WERI-Rb-1 (cell line): ENCODE measurements at places on chromosomes 5 and 9.

DNA sequence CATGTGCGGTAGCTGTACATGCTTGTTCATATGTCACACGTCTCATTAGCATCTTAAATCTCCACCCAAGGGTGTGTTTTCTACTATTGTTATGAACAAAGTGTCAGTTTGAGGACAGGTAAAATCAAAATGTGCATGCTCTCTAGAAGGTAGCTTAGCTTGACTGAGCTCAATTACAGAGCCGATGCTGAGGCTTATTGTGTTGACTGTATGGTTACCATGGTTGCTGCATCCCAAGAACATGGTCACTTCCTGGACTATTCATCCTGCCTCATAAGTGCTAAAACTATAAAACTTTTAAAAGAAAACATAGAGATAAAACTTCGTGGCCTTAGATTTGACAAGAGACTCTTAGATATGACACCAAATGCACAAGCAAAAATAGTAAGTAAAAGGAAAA, 426.1 kb upstream of the CTNND2 start:
- no peak for DNase-seq

GRCh38 chr5:163434401-163434866, 3.0 kb upstream of the CCNG1 start:
- no peak for DNase-seq

DNA sequence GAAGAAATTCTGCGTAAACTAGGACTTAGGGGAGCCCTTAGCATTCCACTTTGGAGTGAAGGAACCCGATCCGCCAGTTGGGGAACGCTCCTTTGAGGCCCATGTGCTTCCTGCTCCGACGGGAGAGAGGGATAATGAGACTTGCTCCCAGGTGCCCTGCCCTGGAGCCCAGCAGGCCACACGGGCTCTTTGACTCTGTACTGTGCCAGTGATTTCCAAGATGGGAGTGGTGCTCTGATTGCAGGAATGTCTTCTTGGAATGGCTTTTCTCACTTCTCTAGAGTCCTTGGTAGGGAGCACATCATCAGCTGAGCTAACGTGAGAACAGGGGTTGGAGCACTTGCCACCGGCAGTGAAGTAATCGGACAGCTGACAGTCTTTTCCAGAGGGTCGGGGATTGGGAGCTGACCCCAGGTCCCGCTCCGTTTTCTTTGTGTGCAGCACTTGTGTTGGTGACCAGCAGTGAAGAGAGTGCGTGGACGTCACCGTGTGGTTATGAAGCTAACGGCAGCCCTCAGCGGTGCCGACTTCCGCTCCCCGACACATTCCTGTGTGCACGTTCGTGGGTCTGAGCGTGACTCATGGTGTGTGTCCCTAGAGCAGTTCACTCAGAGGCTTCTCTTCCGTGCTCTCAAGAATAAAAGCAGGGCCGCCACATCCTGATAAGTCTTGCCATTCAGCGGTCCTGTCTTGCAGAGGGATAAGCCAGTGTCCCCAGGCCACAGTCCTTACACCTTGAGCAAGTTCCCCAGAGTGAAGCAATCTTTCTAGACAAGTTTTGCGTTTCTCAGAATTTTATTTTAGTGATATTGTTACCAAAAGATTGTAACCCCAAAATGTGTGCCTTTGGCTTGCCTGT, 25.6 kb downstream of the ABL1 start:
- DNase-seq = no peak

GRCh38 chr9:137504432-137504777, 45.3 kb upstream of the NSMF start:
- DNase-seq = no peak

GRCh38 chr5:66609615-66610014, 13.4 kb downstream of the MAST4 start:
- DNase-seq = no peak

GRCh38 chr5:78251663-78252284, 42.7 kb downstream of the AP3B1 start:
- DNase-seq = no peak

DNA sequence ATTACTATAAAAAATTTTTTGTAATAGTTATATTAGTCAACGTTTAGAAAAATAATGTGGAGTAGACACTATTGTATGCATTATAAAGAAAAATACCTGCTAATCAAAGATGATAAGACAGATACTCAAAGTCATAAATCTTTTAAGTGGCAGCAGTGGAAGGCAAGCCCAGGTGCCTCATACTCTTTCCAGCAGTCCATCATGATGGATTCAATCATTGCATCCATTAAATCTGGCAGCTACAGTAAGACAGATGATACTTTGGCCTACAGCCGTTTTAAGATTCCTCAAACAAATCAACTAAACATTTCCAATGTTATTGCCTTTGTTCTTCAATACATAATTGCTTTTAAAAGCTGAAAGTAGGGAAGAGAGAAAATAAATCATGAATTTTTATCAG, 1392.9 kb upstream of the NUDT12 start:
- no peak for DNase-seq

GRCh38 chr5:98899456-98899855, 29.4 kb downstream of the CHD1 start:
- no peak for DNase-seq

DNA sequence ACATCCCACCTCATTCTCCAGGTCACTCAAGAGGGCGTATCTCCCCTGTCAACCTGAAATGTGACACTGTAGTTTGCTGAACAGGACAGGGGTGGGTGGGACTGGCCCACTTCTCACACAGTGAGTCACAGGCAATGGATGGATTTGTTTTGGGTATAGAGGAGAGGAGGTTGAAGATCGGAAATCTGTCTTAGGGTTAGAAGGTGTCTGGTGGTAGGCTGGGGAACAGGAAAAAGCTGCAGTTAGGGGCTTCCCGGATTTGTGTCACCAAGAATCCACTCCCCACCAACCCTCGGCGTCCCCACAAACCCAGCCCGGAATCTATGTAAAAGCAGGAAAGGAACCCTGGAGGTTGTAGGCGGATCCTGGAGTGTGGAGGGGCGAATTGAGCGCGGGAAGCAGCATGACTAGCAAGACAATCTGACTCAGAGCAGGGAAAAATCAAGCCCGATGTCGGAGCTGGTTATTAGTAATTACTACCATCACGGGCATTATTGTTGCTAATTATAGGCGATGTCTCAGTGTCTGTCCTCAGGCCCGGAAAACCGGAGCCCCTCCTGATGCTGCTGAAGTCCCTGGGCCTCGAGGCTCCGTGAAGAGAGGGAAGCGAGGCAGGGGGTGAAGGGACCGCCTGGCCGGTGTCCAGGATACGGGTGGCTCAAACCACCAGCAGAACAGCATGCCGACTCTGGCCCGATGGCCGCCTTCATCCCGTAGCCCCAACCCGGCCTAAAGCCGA, 1.7 kb upstream of the IRX1 start:
- DNase-seq = no peak

DNA sequence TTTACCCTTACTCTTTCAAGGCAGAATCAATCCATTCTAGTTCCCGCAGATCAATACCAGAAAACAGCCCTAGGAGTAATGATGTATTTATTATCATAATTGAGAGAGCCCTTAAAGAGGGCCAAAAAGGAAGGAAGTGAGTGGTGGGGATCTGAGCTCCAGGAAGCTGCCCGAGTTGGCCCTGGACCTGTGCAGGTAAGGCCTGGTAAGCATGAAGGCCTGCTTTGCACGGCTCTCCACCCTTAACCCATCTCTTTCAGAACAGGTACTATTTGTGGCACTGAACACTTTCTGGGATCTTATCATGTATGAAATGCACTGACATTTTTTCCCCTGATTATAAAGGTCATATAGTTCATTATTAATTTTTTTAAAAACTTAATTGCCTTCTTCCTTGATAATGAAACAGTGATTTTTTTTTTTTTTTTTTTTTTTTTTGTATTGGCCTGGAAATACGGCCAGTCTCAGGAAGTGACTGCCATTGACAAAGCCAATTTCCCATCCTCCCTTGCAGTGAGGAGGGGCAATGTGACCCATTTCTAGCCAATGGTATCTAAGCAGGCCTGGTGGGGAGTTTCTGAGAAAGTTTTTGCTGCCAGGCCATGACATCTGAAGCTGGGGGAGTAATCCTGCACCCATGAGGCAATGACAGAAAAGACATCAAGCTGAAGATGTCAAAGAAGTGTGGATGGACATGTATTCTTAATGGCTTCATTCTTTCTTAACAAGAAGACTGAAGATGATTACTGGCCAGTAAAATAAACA, 6.3 kb upstream of the MVB12B start:
- no peak for DNase-seq
